Right atrium auricular region (tissue), 2 donors: ENCODE measurements at places on chromosomes 3 and 15.

GRCh38 chr3:43239755-43240154, 46.6 kb upstream of the SNRK start:
- no peak for DNase-seq

GRCh38 chr15:71937650-71938311, 127.4 kb downstream of the NR2E3 start:
- no peak for DNase-seq

DNA sequence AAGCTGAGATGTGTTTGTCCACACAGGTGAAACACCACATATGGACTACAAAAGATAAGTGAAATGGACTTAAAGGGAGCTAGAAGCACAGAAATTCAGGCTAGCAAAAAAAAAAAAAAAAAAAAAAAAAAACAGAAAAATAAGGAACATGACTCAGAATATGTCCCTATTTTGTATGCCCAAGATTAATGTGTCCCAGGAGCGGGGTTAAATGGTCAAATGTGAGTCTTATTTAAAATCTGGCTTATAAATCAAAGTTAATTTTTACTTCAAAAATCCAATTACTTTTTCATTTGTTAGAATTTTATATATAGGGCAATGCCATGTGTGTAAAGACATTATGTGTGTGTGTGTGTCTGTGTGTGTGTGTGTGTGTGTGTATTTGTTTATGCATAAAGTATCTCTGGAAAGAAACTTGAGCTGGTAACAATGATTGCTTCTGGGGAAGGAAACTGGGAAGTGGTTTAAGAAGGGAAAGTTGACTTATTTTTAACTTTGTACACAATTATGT, 986.5 kb downstream of the ROBO2 start:
- no peak for DNase-seq

DNA sequence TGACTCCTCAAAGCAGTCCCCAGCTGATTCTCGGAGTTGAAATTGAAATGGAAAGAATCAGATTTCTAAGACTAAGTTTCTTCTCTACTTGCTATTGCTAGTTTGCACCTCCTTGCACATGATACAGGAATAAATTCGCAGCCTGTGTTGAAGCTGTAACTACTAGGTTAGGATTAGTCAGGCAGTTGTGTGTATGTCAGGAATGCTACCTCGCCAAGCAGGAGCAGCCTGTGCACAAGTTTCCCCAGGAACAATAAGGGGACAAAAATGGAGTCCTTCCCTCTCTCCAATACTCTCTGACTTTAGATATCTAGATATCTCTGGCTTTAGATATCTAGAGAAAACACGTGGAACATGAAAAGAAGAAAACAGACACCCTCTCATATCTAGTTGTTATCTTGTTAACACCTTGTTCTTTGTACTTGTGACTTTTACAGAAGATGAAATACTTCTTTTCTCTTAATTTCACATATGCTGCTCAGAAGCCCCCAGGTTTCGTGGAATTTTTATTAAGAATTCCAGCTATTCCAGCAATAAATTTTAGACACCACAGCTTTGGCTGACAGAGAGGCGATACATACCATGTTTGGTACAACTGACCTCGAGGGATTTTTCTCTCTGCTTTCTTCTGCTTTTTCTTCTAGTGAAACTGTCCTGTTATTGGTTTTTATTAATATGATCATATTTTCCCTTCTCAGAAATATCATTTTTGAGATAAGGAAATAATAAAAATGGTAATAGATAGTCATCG, 56.1 kb upstream of the CMSS1 start:
- DNase-seq, result no peak

GRCh38 chr3:156657440-156657839, 16.9 kb upstream of the TIPARP start:
- DNase-seq, result no peak

DNA sequence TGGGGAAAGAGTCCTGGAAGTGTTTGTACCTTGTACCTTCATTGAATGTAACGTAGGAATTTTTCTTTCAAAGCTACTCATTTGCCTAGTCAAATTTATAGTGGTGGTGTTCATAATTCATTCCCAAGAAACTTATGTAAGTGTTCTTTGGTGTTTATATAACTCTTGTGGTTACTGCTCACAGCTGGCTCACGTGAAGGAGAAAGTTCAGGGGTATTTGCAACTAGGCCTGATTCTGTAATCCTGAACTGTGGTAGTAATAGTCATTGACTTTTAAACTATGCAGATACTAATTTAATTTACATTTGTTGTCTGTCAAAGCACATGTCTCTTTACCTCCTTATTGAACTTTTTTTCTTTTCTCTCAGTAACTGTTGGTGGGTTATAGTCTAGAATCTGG, 50.5 kb upstream of the TEX264 start:
- no peak for DNase-seq

- DNase-seq, result no peak
Measured at GRCh38 chr3:143121241-143122088, 1.9 kb downstream of the CHST2 start.

DNA sequence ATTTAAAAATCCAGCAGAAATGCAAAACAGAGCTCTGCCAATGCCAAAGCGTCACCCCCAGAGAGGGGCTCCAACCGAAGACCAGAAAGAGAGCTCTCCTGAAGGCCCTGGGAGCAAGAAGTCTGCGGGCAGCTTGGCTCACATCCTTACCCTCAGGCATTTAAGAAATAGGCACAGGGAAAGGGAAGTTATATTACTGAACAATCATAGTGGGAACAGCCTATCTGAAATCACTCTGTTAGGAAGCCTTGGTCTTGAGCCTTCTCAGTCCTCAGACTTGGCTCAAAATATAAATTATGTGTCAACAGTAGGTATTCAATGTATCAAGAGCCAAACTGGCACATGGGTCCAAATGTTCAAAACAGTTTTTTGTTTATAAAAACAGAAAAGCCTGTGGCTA, 10.3 kb upstream of the PPARG start:
- no peak for DNase-seq

DNA sequence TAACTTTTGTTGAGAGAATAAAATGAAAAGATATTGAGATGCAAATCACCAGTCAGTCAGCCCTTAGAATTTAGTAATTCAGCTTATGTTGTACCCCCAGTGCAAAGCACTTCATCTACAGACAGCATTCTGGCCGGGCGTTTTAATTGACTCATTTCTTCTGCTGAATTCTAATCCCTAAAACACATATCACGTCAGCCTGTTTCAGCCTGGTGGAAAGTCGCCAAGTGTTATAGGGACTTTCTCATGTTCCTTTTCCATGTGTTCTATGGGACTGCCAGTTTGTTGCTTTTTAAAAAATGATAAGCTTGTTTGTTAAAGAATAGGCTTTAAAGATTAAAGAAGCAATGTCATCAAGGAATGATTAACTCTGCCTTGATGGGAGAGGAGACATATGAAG, 169.7 kb upstream of the BFSP2 start:
- no peak for DNase-seq

DNA sequence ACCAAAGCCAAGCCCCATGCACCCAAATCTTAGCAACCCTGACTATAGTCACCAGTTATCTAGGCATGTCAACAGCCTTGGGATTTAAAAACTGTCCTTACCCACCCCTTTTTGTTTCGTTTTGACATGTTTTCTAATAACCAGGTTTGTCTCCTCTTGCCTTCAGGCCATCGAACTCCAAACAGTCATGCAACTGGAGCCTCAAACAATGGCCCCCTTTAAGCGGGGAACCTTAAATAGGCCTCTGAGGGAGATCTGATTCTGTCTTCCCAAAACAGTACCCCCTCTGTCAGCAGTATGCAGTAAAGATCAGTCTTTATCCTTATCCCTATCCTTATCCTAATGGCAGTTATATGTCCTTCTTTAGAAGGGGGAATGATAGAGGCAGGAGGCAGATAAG, 105.7 kb downstream of the DPH6 start:
- no peak for DNase-seq

GRCh38 chr15:83115410-83115809, 8.0 kb downstream of the TM6SF1 start:
- no peak for DNase-seq

- DNase-seq, result no peak
Measured at GRCh38 chr3:126018995-126019394, 50.0 kb downstream of the ROPN1B start.

GRCh38 chr15:61049934-61050333, 179.2 kb downstream of the RORA start:
- no peak for DNase-seq

DNA sequence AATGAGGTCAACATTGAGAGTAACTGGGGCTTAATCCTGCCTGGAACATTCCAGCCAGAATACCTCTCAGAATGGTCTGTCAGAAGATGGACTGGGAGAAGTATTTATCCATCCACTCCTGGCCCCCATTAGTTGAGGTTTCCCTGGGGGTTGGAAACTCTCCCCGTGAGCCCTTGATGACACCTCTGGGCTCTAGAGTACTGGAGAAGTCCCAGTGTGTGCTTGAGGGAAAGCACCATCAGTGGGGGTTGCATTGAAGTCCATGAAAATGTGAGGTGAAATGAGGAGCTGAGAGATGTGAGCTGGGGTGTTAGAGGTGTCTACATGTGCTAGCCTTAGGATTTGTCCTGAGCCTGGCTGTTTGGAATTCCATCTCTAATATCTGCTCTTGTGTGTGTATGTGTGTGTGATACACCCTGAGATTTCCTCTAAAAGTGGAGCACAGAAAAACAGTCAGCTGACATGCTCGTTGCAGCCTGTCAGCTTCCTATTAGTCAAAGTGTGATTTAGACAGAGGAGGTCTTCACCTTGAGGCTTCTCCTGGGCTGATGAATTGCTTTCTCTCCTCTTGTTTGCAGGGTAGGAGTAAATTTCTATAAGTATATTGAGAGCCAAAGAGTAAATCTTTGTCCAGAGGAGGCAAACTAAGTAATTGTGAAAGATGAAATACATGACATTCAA, 67.6 kb downstream of the NR1D2 start:
- no peak for DNase-seq

- DNase-seq, result no peak
Measured at GRCh38 chr15:71109905-71110304, 5.4 kb upstream of the THSD4 start.

DNA sequence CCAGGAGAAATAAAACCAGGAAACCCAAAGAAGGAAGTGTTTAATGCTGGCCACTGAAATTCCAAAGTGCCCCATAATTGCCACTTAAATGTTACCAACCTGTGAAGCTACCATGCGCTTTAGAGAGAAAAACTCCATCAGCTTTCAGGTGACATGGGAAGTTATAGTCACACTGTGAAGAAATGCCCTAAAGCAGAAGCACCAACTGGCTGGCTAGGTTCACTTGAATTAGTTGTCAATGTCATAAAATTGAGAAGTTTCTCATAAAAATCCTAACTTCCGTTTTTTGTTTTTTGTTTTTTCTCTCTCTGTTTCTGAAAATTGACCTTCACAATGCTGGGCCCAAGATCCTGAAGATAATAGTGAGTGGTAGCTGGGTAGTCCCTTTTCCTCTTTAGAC, 167.9 kb upstream of the CTNNB1 start:
- DNase-seq, result no peak

DNA sequence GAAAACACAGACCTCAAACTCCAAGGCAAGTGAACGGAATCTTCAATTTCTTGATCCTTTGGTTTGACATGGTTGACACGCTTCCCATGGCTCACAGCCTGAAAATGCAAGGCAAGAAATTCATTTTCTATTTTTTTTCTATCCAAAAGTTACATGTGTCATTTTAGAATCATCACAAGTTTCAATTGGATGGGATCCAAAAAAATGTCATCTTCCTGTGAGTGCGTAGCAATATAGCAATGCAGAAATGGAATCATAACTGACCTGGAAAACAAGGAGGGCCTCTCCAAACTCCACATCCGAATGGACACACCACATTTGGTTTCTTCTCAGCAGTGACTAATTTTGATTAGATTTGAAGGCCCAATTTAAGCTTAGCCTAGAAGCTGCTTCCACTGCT, 175.8 kb upstream of the ATP11B start:
- no peak for DNase-seq

DNA sequence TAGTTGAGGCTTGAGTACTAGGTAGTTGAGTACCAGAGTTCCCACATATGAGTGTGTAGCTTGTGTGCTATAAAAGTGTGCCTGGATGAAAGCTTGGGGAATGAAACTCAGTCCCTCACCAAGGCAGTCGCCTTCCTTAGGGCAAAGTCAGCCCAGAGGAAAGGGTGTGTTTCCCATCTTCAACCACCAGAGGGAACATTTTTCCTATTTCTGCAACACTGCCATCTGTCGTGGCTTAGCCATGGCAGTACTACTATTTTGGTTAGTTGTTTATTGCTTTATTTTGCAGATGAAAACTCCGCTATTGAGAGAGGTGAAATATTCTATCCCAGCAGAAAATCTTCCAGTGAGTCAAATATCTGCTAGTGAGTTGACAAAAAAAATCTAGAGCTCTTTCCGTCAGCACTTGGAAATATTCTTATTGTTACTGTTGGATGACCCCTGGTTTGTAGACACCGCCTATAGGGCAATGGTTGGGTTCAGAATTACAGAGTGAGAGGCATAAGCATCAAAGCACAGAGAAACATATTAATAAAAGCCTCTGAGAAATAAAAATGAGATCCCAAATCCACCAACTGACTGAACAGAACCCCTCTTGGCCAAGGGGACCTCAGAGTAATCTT, 239.9 kb downstream of the CPNE4 start:
- no peak for DNase-seq

GRCh38 chr3:185208823-185209222, 45.0 kb downstream of the EHHADH start:
- DNase-seq, result no peak

DNA sequence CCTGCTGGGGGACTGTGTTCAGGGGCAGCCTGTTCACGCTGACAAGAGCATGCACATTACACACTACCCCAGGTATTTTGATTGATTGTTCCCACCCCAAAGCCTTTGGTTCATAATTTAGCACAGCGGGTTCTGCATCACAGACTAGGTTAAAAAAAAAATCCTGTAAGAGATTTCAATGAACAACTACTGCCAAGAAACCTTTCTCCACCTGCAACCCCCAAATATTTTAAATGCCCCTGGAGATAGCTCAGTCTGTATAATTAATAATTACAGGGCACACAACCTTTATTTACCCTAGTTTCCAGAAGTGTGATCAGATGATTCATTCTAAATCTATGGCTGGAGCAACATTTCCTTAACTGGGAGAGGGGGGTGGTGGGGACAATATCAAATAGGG, 87.6 kb downstream of the NR2F2 start:
- DNase-seq, result no peak

DNA sequence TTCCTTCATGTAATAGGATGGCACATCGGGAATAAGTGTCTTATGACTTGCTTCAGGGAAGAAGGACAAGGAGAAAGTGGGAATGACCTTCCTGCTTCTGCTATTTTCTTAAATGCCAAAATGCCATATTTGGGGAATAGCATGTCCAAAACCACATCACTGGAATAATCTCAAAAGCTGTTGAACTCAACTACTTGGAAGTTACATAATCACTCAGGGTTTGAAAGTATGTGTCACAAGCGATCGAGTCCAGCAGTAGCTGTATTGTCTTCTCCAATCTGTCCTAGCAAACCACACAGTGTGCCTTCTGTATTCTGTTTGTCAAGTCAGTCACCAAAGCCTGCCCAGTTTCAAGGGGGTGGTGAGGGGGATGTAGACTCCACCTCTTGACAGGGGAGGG, 58.3 kb upstream of the GADL1 start:
- no peak for DNase-seq

- no peak for DNase-seq
Measured at GRCh38 chr3:4320096-4320911, 17.1 kb downstream of the SETMAR start.
